ENCODE measurements at places on chromosomes 12 and 14.

DNA sequence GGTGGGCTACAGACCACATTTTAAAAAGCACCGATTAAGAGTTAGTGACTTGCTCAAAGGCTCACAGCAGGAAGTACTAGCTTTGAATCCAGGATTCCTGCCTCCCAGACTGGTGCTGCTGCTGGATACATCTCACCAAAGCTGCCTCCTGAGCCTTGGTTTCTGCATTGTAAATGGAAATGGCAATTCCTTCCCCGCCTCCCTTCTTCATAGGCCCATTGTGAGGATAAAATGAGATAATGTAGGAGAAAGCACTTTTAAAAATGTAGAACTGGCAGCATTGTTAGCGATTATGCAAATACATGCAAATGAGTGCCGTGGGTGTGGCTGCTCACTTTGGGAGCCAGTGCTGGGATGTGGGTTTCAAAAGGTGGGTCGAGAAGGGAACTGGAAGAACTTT is 15.4 kb downstream of the PDE1B start:
- no peak for DNase-seq
- H3K36me3 ChIP-seq: no peaks in the 10 kb centered on the region
- H3K4me1 ChIP-seq: no peaks in the 10 kb centered on the region
- no peak overlapping the region for H3K27ac ChIP-seq
- H3K27me3 ChIP-seq: peaks cover 11% of the 10 kb centered on the region
- no peak overlapping the region for H3K4me3 ChIP-seq

DNA sequence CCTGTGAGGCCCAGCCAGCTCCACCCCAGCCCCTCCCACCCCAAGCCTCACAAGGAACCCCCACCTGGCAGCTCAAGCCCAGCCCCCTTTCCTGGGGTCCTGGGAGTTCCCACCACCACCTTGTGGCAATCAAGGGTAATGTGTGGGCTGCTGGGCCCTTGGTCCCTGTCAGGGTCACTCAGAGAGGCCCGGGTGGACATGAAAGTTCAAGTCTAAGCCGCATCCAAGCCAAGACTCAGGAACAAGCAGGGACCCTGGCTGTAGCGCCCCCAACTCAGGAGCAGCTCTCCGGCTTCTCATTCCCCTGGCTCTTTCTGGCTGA is 106.4 kb upstream of the C14orf180 start:
- no peaks in the 10 kb centered on the region for H3K27me3 ChIP-seq
- no peak for DNase-seq
- H3K36me3 ChIP-seq: no peaks in the 10 kb centered on the region

GRCh38 chr12:9051158-9051550 is 61.8 kb downstream of the KLRG1 start:
- peaks cover 10% of the 10 kb centered on the region for H3K27me3 ChIP-seq
- no peak for DNase-seq
- H3K36me3 ChIP-seq: no peaks in the 10 kb centered on the region
- H3K4me1 ChIP-seq: no peaks in the 10 kb centered on the region
- H3K27ac ChIP-seq: no peak overlapping the region

- H3K36me3 ChIP-seq: no peaks in the 10 kb centered on the region
- peaks cover 10% of the 10 kb centered on the region for H3K27me3 ChIP-seq
- DNase-seq: no peak
- no peak overlapping the region for H3K27ac ChIP-seq
These were observed 62.9 kb downstream of the GCH1 start for GRCh38 chr14:54839701-54840119.

GRCh38 chr12:54058128-54058768 is 4.6 kb downstream of the HOXC4 start:
- DNase-seq: no peak
- no peaks in the 10 kb centered on the region for H3K4me1 ChIP-seq
- H3K4me3 ChIP-seq: no peak overlapping the region
- no peaks in the 10 kb centered on the region for H3K36me3 ChIP-seq
- H3K27ac ChIP-seq: no peak overlapping the region
- peaks cover 61% of the 10 kb centered on the region for H3K27me3 ChIP-seq

GRCh38 chr12:10153271-10154144 is 18.4 kb downstream of the OLR1 start:
- no peaks in the 10 kb centered on the region for H3K36me3 ChIP-seq
- H3K27ac ChIP-seq: peak overlapping the region; percentile 68
- peak; percentile 63 for DNase-seq

- no peaks in the 10 kb centered on the region for H3K36me3 ChIP-seq
- no peak for DNase-seq
- peaks cover 8% of the 10 kb centered on the region for H3K4me1 ChIP-seq
- no peak overlapping the region for H3K4me3 ChIP-seq
These were observed 275.4 kb downstream of the PAWR start for GRCh38 chr12:79415321-79415720.

GRCh38 chr14:37546621-37547447 is 48.2 kb downstream of the FOXA1 start:
- H3K36me3 ChIP-seq: no peaks in the 10 kb centered on the region
- H3K27me3 ChIP-seq: no peaks in the 10 kb centered on the region
- peak; percentile 30 for DNase-seq
- no peak overlapping the region for H3K27ac ChIP-seq
- H3K4me1 ChIP-seq: peaks cover 2% of the 10 kb centered on the region

DNA sequence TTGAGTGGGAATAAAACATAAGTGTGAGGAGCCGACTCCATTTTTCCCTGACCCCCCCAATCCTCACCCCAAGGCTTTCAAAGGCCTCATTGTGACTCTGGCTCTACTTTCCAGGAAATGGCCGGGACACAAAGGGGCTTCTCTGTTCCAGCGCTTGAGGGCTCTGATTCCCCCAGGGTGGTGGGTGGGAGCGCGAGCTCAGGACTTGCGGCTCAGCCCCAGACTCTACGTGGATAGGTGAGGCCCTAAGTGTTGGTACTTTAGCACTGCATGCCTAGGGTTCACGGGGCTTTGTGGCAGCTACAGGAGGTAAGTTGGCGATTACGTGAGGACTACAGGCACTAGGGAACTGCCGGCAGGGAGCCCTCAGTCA is 553 bp downstream of the CNPY2 start:
- H3K27ac ChIP-seq: peak overlapping the region; percentile 97
- peak overlapping the region; percentile 77 for H3K4me3 ChIP-seq
- no peak for DNase-seq
- peaks cover 4% of the 10 kb centered on the region for H3K4me1 ChIP-seq

- H3K36me3 ChIP-seq: no peaks in the 10 kb centered on the region
- no peaks in the 10 kb centered on the region for H3K27me3 ChIP-seq
- no peaks in the 10 kb centered on the region for H3K4me1 ChIP-seq
- no peak overlapping the region for H3K4me3 ChIP-seq
These were observed 619.4 kb downstream of the CCER1 start for GRCh38 chr12:90335566-90335965.

- H3K4me1 ChIP-seq: peaks cover 7% of the 10 kb centered on the region
- no peaks in the 10 kb centered on the region for H3K27me3 ChIP-seq
- no peak overlapping the region for H3K27ac ChIP-seq
- no peak for DNase-seq
- no peak overlapping the region for H3K4me3 ChIP-seq
These were observed 193.5 kb upstream of the BCL2L14 start for GRCh38 chr12:11877102-11877826.

DNA sequence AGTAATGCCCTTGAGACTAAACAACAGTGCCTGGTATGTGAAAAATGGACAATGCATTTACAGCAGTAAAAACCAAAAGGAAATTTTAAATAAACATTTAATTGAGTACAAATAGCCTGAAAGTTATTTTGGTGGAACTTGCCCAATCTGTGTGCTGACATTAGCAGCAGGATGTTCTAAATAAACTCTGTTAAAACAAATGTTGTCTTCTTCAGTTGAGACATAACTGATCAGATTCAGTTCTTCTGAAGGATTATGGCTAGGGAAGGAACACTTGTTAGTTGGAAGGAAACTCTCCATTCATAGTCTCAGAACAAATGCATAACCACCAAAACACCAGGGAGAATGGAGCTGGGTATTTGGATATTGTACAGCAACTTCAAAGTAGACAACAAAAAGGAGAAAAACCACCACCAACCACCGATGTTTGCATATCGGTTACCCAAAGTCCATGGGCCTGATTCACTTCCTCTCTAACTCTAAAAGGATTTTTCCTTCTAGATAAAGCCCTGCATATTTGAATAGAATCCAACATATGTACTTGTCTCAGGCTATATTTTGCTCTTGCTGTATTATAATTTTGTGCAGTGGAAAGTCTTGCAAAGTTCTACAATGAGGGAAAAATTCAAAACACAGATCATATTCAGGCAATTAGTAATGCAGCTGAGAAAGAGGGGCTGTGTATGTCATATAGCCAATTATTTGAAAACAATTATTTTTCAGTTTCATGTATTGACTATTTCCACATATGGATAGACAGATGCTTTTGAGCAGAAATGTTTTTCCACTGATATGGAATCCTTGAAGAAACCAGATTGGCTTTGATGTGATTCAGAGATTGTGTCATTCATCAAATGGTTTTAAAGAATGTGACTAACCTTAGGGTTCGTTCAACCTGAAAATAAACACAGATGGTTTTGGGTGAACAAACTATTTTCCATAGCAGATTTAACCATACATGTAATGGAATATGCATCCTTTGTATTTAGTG is 152.2 kb upstream of the BMP4 start:
- no peak overlapping the region for H3K4me3 ChIP-seq
- no peaks in the 10 kb centered on the region for H3K27me3 ChIP-seq
- peak; percentile 82 for DNase-seq
- no peak overlapping the region for H3K27ac ChIP-seq

DNA sequence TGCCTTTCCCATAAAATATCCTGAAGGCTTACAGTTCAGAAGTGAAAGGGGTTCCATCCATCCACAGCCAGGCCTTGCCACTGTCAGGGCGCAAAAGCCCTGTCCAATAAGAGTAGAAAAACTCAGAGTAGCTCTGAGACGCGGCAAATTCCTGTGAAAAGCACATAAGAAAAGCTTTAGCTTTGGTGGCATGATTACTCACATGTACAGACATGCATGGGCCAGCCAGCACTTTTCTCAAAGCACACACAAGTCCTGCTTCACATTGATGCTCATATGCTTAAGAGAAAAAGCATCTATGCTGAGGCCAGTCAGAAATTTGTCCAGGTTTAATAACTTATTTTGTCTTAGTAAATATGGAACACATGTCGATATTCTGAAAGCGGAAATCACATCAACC is 25.5 kb downstream of the CLEC1A start:
- H3K27ac ChIP-seq: no peak overlapping the region
- no peaks in the 10 kb centered on the region for H3K36me3 ChIP-seq
- H3K27me3 ChIP-seq: no peaks in the 10 kb centered on the region
- H3K4me3 ChIP-seq: no peak overlapping the region
- peaks cover 4% of the 10 kb centered on the region for H3K4me1 ChIP-seq

- H3K27me3 ChIP-seq: no peaks in the 10 kb centered on the region
- 0 out of 2 replicates have a peak, but pooled peaks cover 1% of the 10 kb centered on the region for H3K36me3 ChIP-seq
- H3K4me3 ChIP-seq: no peak overlapping the region
- no peak for DNase-seq
- H3K27ac ChIP-seq: no peak overlapping the region
These were observed 19.0 kb upstream of the FOXN3 start for GRCh38 chr14:89435892-89436656.

DNA sequence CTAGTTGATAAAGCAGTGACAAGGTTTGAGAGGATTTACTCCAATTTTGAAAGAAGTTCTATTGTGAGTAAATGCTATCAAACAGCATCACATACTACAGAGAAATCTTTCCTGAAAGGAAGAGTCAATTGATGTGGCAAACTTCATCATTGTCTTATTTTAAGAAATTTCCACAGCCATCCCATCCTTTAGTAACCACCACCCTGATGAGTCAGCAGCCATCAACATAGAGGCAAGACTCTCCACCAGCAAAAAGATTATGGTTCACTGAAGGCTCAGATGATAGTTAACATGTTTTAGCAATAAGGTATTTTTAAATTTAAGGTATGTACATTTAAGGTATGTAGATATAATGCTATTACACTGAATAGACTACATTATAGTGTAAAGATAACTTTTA is 122.1 kb upstream of the ARHGAP5 start:
- no peak overlapping the region for H3K4me3 ChIP-seq
- H3K27ac ChIP-seq: no peak overlapping the region
- DNase-seq: peak; percentile 18
- no peaks in the 10 kb centered on the region for H3K36me3 ChIP-seq
- H3K27me3 ChIP-seq: no peaks in the 10 kb centered on the region

- no peak overlapping the region for H3K27ac ChIP-seq
- no peak overlapping the region for H3K4me3 ChIP-seq
- H3K4me1 ChIP-seq: peaks cover 6% of the 10 kb centered on the region
- no peaks in the 10 kb centered on the region for H3K36me3 ChIP-seq
- DNase-seq: no peak
These were observed 88.9 kb downstream of the MED13L start for GRCh38 chr12:116188581-116188980.

DNA sequence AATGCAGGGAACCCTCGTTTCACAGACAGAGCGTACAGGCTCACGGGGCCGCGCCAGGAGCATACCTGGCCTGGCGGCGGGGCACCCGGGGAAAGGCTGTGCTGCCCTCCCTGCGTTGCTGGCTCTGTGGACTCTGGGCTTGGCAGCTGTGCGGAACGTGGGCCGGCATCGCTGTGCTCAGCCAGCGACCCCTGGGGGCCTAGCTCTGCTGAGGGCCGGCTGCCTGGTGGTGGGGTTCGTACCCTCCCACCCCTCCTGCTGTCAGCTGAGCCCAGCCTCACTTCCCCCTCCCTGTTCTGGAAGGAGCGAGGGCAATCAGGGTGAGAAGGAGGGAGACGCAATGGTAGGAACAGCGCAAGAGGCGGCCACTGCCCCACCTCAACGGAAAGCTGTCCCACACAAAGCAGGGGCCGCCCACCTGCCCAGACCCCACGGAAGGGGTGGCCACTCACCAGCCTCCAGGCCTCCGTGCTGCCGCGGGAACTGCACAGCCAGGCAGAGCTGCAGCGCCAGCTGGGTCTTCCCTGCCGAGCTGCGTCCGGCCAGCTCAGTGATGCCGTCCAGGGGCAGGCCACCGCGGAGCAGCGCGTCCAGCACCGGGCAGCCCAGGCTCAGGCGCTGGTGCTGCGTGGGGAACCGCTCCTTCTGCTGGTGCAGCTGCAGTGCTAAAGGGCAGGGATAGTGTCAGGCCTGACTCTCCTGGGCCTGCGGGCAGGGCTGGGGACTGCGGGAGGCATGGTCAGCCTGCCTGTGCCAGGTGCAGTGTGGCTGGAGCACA is 8.5 kb downstream of the XRCC3 start:
- H3K4me1 ChIP-seq: no peaks in the 10 kb centered on the region
- peaks cover 56% of the 10 kb centered on the region for H3K36me3 ChIP-seq
- H3K27ac ChIP-seq: no peak overlapping the region
- no peak for DNase-seq

DNA sequence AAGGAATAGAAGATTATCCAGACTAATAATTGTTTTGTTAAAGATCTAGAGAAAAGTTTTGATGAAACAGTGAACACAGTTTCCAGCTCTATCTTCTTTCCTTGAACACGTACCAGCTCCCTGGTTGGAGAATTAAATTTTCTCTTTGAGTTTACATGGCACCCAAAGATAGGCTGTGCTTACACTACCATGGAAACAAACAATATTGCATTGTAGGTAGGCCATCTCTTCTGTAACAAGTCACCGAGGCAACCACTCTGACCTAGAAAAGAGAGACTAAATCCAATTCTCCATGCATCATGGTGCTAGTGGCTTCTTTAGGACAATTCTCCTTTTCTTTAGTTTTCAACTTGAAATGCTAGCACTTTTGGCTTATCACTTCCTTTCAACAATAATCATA is 9.9 kb downstream of the BMAL2 start:
- H3K27ac ChIP-seq: peak overlapping the region; percentile 36
- H3K27me3 ChIP-seq: no peaks in the 10 kb centered on the region
- H3K36me3 ChIP-seq: no peaks in the 10 kb centered on the region
- peaks cover 17% of the 10 kb centered on the region for H3K4me1 ChIP-seq
- DNase-seq: no peak

GRCh38 chr14:76257111-76257803 is 105.5 kb downstream of the GPATCH2L start:
- H3K27me3 ChIP-seq: no peaks in the 10 kb centered on the region
- no peak overlapping the region for H3K4me3 ChIP-seq
- H3K4me1 ChIP-seq: no peaks in the 10 kb centered on the region

All from IMR-90 (cell line).